ENCODE measurements at places on chromosomes 5 and 9.

- DNase-seq, result no peak
These were observed 62.0 kb downstream of the TEX10 start for GRCh38 chr9:100290714-100291113.

DNA sequence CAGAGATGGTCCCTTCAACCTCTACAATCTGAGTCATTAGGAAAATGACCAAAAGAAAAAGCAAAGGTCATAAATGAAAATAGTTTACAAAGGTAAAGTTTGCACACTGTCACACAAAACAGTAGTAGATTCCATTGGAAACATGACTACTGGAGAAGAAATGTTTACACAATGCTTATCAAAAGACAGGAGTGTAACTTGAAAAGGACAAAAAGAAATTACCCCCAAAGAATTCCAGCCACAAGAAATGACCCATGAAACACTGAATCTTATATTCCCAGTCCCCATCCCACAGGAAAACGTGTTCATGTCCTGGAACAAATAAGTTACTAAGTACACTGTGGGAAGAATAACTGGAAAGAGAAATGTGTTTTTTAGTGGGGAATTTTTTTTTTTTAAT, 385.1 kb downstream of the SEMA5A start:
- no peak for DNase-seq

- DNase-seq, result no peak
These were observed 156.4 kb downstream of the SPOCK1 start for GRCh38 chr5:137342764-137343163.

DNA sequence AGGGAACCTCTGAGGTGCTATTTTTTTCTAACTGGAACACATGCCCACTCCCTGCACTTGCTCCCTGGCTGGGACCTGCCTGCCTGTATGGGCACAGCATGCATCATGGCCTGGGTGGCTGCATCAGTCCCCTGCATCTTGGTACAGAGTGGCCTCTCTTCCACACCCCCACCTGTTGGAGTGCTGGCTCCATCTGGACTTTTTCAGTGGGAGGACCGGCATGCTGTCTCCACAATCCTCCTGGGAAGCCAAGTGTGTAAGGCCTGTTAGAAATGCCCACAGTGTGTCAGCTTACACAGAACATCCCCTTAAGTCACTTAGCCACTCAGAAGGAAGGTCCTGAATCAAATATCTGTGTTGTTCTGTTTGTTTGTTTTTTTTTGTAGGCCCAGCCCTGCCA, 102.9 kb downstream of the MARCHF3 start:
- no peak for DNase-seq

- no peak for DNase-seq
These were observed 37.2 kb upstream of the ADAMTS2 start for GRCh38 chr5:179382486-179382885.

- no peak for DNase-seq
These were observed 95.9 kb upstream of the SPRY4 start for GRCh38 chr5:142420561-142421227.

- DNase-seq, result no peak
These were observed 232.1 kb downstream of the FBXO4 start for GRCh38 chr5:42157215-42157614.

DNA sequence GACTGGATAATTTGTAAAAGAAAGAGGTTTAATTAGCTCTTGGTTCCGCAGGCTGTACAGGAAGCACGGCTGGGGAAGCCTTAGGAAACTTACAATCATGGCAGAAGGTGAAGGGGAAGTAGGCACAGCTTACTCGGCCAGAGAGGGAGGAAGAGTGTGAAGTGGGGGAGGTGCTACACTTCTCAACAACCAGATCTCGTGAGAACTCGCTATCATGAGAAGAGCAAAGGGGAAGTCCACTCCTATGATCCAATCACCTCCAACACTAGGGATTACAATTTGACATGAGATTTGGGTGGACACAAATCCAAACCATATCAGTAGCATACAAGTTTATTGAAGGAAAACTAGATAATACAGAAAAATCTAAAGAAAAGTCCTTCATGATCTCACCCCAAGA, 39.9 kb downstream of the NEURL1B start:
- no peak for DNase-seq

- DNase-seq, result no peak
These were observed 62.0 kb upstream of the UNC5A start for GRCh38 chr5:176748073-176748966.

DNA sequence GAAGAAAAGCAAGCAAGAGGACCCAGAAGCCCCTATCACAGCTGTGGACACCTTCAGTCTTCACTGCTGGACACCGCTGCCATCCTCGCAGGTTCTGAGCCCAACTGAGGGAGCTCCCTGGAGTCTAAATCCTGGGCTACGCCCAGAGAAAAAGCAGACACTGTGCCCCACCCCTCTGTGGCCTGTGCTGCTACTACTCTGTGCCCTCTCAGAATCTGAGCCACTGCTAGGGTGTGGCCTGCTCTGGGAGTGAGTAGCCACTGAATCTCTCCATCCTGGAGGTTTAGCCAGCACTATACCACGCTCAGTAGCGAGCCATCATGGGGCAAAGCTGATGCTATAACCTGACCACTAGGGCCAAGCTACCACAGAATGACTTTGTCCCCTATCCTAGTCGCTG, 338.2 kb downstream of the NPR3 start:
- DNase-seq, result no peak

DNA sequence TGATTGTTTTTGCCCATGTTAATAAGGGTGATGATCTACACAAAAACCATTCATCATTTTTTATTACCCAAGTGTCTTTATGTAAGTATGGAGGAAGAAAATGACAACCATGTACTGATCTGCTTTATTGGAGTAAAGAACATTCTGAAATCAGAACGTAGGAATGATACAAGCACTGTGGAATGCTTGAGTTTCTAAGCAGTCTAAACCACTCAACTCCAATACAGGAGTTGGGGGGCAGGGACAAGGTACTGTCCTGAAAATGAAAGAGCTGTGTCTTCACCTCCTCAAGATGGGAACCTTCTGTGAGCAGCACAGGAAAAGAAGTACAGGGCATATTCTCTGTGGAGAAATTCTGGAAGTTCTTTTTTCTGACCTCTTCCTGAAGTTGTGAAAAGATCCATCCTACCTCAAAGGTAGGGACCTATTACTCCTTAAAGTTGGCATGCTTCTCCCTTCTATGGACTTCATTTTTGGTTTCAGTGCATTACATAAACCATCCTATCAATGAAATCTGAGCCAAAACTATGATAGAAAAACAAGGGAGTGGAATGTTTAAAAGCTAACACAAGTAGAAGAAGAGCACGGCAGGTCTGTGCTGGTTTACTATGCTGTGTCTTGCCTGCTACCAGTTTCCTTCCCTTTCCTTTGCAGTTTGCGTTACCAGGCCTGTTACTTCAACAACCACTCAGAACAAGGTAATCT, 202.6 kb downstream of the SEMA5A start:
- DNase-seq, result no peak

GRCh38 chr5:56039985-56040384, 45.2 kb upstream of the IL6ST start:
- no peak for DNase-seq
